HepG2 (cell line): ENCODE measurements at places on chromosomes 13 and 19. TPM values are rescaled to one million over a fixed set of nuclear protein-coding genes. Genes with fewer than 3 reads are reported as not detected.

The SLC25A15 gene
- 16.7 and 17.3 TPM in 2 replicates for polyA plus RNA-seq

The RFPL4AL1 gene
- not detected in 2 replicates for polyA plus RNA-seq

The VWA8 gene
- 7.4 and 9.1 TPM in 2 replicates for polyA plus RNA-seq

The SBK3 gene
- polyA plus RNA-seq = 0.77 and 1.5 TPM in 2 replicates

DNA sequence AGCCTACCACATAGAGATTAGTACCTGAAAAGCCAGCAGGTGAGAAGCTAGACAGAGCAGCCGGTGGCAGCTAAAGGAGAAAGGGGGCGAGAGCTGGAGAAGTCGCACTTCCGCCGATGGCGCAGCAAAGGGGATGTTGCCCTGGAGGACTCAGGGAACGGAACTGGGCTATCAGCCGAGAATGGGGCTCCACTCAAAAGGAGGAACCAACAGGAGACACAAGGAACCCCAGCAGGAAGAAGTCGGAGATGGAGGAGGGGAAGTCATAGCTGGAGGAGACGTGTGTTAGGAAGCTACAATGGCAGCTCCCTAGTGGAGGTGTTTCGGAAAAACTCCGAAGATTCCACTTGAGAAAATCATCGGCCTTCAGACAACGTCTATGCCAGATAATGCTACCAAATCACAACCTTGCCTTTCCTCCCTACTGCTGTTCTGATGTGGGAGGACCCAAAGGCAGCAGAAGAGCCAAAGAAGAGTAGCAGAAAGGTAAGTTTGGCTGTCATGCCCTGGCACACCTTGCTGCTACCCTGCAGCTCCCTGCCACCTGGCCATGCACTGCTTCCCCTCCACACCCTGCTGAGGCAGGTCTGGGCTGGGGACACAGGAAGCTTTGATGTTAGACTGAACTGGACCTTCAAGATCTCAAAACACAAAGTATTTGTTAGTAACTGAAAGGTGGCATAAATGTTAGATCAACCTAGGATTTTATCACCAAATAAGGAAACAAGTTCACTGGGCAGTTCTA, 127.9 kb downstream of the DLEU7 start:
- no peak overlapping the region for H3K27ac ChIP-seq
- H3K4me3 ChIP-seq = no peak overlapping the region
- no peaks in the 10 kb centered on the region for H3K4me1 ChIP-seq
- H3K36me3 ChIP-seq = peaks cover 10% of the 10 kb centered on the region; the same call in 2 of the 3 replicates

- no peaks in the 10 kb centered on the region for H3K4me1 ChIP-seq
- peaks cover 62% of the 10 kb centered on the region for H3K36me3 ChIP-seq
- H3K4me3 ChIP-seq = no peak overlapping the region
- DNase-seq = no peak
- H3K27me3 ChIP-seq = no peaks in the 10 kb centered on the region
Measured at GRCh38 chr13:20980430-20980829, 77.9 kb upstream of the XPO4 start.

GRCh38 chr13:113559061-113559460, 25.5 kb upstream of the TFDP1 start:
- H3K36me3 ChIP-seq = peaks cover 2% of the 10 kb centered on the region; the same call in 1 of the 2 replicates
- H3K4me3 ChIP-seq = no peak overlapping the region
- H3K27me3 ChIP-seq = no peaks in the 10 kb centered on the region
- DNase-seq = no peak
- no peak overlapping the region for H3K27ac ChIP-seq

- H3K4me3 ChIP-seq = no peak overlapping the region
- H3K36me3 ChIP-seq = peaks cover 84% of the 10 kb centered on the region
- H3K27me3 ChIP-seq = no peaks in the 10 kb centered on the region
- DNase-seq = no peak
- no peak overlapping the region for H3K27ac ChIP-seq
- H3K4me1 ChIP-seq = peaks cover 1% of the 10 kb centered on the region
Measured at GRCh38 chr13:72774019-72774418, 7.7 kb downstream of the DIS3 start.

GRCh38 chr19:17263712-17264640, 569 bp downstream of the USHBP1 start:
- H3K36me3 ChIP-seq = peaks cover 4% of the 10 kb centered on the region; the same call in 1 of the 3 replicates
- H3K4me1 ChIP-seq = peaks cover 66% of the 10 kb centered on the region

DNA sequence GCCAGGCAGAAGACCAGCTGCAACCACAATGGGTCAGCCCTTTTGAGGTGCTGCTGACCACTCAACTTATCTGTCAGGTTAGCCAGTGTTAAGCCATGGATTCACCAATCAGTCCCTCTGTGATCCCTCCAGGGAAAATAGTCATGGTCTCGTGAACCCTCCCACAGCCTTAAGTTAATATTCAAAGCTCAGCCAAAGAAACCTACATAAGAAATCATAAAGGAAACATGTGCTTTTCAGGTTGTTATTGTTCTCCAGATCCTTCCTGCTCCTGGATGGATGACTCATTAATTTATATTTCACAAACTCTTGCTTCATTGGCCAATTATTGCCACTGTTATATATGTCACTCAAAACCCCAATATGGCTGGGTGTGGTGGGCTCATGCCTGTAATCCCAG, 161.9 kb downstream of the B3GLCT start:
- H3K36me3 ChIP-seq = no peaks in the 10 kb centered on the region
- H3K4me3 ChIP-seq = no peak overlapping the region
- H3K27ac ChIP-seq = no peak overlapping the region
- DNase-seq = no peak
- no peaks in the 10 kb centered on the region for H3K27me3 ChIP-seq
- no peaks in the 10 kb centered on the region for H3K4me1 ChIP-seq

DNA sequence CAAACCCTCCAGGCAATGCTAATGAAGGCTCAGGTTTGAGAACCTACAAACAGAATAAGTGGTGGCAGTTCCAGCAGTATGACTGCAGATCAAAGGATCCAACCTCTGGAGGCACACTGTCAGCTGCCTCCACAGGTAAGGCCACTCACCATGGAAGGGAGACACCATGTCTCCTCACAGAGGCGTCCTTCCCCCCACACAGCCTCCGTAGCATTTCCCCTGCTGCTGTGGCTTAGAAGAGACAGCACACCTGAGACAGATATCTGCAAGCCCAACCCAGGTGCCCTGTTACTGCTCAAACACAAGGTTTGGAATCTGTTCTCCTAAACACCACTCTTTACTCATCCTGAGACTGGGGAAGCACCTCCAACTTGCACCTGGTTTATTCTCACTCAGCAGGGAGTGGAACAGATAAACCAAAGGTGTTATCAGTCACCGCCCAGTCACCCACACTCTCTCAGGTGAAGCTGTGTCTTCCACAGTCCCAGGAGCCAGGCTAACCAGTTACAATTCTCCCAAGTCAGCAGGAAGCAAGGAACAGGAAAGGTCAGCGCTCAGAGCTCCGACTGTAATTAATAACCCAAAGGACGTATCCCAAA, 311.2 kb downstream of the FOXO1 start:
- no peak for DNase-seq
- H3K4me3 ChIP-seq = no peak overlapping the region
- H3K27me3 ChIP-seq = no peaks in the 10 kb centered on the region
- H3K27ac ChIP-seq = no peak overlapping the region

- DNase-seq = no peak
- H3K36me3 ChIP-seq = no peaks in the 10 kb centered on the region
- H3K27ac ChIP-seq = no peak overlapping the region
- H3K4me1 ChIP-seq = 0 out of 2 replicates have a peak, but pooled peaks cover 4% of the 10 kb centered on the region
- H3K4me3 ChIP-seq = no peak overlapping the region
Measured at GRCh38 chr13:74070065-74070464, 64.1 kb downstream of the KLF12 start.

DNA sequence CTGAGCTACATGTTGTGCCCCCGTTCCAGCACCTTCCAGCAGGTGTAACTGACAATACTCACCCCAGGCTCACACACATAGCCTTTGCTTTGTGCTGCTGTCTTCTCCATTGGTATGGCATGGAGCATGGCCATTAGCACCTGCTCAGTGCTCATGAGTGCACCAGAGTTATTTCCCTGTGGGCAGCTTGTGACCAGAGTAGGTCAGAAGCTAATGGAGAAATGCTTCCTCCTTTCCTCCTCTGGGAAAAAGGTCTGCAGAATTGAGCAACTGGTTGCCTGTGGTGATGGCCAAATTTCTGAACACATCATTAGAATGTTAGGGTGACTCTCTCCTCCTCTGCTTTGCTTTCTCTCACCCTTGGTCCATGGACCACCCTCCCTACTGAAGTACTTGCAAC, 344.5 kb upstream of the TMTC4 start:
- no peaks in the 10 kb centered on the region for H3K36me3 ChIP-seq
- H3K27ac ChIP-seq = no peak overlapping the region
- DNase-seq = no peak
- H3K4me3 ChIP-seq = no peak overlapping the region
- H3K27me3 ChIP-seq = peaks cover 17% of the 10 kb centered on the region

- H3K4me3 ChIP-seq = no peak overlapping the region
- DNase-seq = no peak
- H3K27me3 ChIP-seq = no peaks in the 10 kb centered on the region; the same call in 2 of the 3 replicates
- no peak overlapping the region for H3K27ac ChIP-seq
Measured at GRCh38 chr13:25415241-25415640, 43.5 kb downstream of the ATP8A2 start.

GRCh38 chr19:40400559-40400958, 10.6 kb upstream of the HIPK4 start:
- no peak overlapping the region for H3K27ac ChIP-seq
- no peak for DNase-seq
- peaks cover 5% of the 10 kb centered on the region for H3K27me3 ChIP-seq
- H3K4me3 ChIP-seq = no peak overlapping the region
- no peaks in the 10 kb centered on the region for H3K36me3 ChIP-seq
